Stimulated activated CD8-positive, alpha-beta memory T cell treated with anti-CD3 and anti-CD28 coated beads, Interleukin-7, amount 100 ng/mL, for 1 hour (primary cell): ENCODE measurements at places on chromosomes 1 and 21.

DNA sequence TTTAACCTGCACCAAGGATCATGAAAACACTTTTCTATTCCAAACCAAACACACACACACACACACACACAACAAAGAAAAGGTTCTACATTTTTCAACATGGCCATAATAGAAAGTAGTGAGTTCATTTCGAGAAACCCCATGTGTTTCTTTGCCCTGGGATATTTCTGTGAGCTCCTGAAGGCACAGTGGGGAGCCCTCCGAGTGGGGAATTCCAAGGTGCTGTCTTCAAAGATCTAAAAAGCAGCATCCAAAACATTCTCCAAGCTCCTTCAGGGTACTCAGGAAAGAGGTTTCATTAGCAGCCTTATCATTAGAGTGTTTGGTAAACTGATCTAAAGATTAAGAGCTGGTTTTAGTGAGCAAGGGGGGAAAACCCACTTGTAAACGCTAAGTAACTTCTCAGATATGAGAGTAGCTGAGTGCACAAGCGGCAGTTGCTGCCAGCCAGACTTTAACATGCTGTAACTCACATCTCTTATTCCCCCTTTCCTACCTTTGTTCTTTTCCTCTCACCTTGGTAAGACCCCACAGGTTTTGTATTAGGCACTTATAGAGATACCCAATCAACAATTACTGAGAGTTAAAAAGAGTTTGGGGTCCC is 38.3 kb downstream of the ZC3H11B start:
- no peak for DNase-seq

GRCh38 chr21:28445141-28445830 is 547.4 kb downstream of the LTN1 start:
- no peak for DNase-seq

- DNase-seq = no peak
Measured at GRCh38 chr1:60583696-60584095, 498.7 kb upstream of the NFIA start.

- DNase-seq = no peak
Measured at GRCh38 chr1:102163799-102164198, 167.1 kb upstream of the OLFM3 start.

- DNase-seq = no peak
Measured at GRCh38 chr1:34425785-34426184, 249.1 kb downstream of the C1orf94 start.

DNA sequence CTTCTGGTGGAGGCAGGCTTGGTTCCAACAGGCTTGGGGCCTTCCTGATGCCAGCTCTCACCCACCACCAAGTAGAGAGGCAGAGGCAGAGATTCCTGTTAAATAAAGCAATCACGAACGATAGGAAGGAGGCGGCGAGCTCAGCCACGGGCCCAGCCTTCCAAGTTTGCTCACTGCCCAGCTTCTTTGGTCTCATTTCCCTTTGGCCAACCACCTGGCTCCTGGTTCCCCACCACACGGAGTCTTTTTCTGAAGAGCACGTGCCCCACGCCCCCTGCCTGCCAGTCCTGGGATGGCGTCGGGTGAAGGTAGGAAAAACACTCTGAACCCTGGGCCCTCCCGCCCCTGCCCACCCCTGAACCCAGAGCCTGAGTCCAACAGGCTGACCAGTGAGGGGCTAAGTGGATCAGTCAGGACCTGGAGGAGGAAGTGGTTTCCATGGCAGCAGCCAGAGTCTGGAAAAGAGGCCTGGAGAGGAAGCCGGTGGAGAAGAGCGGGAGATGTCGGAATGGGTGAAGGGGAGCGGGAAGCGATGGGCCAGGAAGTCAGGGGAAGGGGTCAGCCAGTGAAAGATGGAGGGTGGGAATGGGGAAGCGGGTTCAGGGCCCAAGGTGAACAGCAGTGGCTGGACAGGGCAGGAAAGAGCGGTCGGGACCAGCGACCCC is 158.2 kb upstream of the KLHDC7A start:
- DNase-seq = no peak

- DNase-seq = no peak
Measured at GRCh38 chr1:41500378-41500777, 15.9 kb upstream of the EDN2 start.

DNA sequence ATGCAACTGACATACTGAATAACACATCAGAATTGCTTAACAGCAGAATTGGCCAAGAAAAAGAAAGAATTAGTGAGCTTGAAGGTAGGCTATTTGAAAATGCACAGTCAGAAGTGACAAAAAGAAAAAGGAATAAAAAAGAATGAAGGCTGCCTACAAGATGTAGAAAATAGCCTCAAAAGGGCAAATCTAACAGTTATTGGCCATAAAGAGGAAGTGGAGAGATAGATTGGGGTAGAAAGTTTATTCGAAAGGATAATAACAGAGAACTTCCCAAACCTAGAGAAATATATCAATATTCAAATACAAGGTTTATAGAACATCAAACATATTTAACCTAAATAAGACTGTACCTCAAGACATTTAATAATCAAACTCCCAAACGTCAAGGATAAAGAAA is 67.5 kb downstream of the ATP6V1G3 start:
- no peak for DNase-seq
